Stimulated activated CD4-positive, alpha-beta T cell treated with anti-CD3 and anti-CD28 coated beads, Interleukin-1b, Interleukin-23, amount 100 ng/mL, for 1 hour (primary cell): ENCODE measurements at places on chromosomes 5 and 9.

GRCh38 chr9:69056191-69056815, 20.8 kb downstream of the FXN start:
- no peak for DNase-seq

- DNase-seq, result no peak
Observed at GRCh38 chr5:104170926-104171325, 608.3 kb upstream of the NUDT12 start.

DNA sequence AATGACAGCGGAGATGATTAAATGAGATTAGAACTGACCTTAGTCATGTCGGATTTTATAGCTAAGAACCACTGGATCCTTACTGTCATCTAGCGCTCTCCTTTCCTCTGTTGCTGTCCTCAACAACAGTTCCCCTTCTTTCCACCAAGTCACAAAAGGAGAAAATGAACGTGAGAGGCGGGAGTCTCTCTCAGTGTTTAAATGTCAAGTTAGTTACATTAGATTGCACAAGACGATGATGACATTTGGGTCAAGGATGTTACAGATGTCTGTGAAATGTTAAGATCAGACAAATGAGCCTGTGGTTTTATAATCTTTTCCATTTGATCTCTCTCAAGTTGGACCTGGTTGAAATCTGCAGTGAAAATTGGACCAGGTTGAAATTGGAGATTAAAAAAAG, 53.5 kb downstream of the FBXO38 start:
- no peak for DNase-seq

DNA sequence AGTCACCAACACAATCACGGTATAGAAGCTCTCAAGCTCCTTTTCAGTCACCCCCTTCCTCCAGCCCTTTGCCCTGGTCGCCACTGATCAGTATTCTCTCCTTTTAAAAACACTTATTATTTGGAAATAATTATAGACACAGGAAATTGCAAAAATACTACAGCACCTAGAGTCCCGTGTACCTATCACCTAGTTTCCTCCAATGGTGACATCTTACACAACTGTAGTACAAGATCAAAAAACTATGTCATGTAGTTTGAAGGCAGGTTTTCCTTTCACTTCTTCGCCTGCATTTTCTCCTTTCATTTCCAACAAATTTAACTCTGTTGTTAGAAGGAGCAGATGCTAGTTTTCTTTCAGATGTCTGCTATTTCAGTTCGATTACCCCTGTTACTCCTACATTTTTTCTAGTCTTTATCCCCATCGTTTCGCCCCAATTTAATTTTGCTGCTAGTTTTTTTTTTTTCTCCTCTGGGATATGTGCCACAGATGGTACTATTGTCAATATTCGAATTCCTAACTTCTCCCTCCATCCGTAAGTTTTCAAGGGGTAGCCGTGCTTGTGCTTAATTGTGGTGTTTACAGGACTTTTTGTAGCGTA, 612 bp upstream of the ATG10 start:
- DNase-seq, result no peak

- no peak for DNase-seq
Observed at GRCh38 chr5:80092486-80093107, 57.4 kb downstream of the THBS4 start.

DNA sequence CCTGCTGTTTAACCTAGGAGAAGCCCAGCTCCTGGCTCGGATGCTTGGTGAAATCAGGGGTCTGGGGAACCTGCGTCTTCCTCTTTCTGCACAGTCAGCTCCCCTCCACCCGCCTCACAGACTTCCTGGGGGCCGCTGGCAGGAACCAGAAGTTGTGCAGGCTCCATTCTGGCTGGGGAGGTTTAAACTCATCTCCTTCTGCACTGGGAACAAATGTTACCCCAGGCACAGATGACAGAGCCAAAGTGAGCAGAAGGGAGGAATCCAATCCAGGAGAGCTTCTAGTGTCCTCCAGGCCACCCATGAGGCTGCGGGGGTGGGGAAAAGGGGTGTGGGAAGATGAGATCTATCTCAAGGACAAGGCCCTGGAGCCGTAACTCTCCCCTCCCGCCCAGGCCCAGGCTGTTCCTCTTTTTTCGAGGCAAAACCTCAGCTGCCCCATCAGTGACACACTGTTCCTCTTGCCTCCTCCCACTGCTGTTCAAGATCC, 31.2 kb downstream of the KCNMB1 start:
- no peak for DNase-seq

DNA sequence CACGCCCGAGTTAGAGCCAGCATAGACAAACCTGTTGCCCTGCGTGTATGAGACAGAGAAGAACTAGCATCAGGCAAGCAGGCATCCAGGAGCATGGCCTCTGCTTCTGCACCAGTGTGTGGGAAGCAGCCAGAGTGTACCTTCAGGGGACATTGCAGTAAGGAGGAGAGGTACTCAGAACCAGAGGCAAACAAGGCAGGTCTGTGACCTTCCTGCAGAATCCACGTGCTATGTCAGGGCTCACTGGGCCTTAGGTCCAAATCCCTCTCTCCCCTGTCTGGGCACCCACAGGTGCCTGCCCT, 63.0 kb downstream of the SECISBP2 start:
- DNase-seq, result no peak

DNA sequence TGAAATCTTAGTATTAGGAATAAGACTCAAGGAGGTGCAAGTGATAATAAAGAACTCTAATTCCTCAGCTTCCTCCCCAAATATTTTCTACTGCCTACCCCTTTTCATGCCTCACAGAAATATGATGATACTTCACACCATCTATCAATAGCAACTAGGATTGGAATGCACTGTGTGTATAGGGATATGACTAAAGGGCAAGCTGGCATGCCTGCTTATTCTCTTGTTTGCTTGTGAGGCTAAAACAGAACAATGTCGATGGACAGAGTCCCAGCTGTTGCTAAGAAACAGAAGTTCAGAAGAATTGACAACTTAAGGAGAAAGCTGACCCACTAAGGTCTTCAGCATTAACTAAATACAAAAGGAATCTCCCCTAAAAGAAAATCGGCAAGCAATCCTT, 9.7 kb upstream of the CHD1 start:
- no peak for DNase-seq

GRCh38 chr9:15423231-15423985, 732 bp downstream of the SNAPC3 start:
- no peak for DNase-seq

- no peak for DNase-seq
Observed at GRCh38 chr5:151584057-151584937, 6.8 kb downstream of the FAT2 start.

DNA sequence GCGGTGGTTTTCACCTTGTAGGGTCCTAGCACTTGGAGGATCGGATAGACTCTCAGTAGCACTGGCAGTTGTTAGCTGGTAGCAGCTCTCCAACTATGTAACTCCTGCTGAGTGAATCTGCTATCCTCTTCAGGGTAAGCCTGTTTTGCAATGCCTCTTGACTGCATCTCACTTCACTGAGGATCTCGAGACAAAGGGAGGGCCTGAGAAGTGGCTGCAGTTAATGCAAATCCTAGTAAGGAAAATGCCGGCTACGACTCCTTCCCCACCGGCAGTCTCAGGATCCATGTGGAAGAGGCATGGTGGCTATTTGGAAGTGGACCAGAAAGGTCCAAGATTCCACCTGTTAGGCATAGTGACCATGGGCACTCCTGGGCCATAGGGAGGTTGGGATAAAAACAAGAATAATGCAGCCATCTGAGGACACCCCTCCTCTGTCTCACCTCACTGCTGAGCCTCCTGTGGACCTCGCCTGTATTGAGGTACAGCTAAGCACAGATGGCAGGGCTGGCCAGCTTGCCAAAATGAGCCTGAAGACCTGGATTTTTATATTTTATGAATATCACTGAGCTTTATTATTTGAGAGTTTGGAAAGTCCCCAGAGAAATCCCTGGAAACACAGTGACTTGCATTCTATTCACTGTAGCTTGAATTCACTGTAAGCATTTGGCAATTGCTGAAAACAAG, 146.0 kb downstream of the LIFR start:
- no peak for DNase-seq

GRCh38 chr5:150069672-150070627, 16.4 kb downstream of the CSF1R start:
- DNase-seq, result no peak

- DNase-seq, result no peak
Observed at GRCh38 chr9:16864649-16865434, 5.6 kb downstream of the BNC2 start.

DNA sequence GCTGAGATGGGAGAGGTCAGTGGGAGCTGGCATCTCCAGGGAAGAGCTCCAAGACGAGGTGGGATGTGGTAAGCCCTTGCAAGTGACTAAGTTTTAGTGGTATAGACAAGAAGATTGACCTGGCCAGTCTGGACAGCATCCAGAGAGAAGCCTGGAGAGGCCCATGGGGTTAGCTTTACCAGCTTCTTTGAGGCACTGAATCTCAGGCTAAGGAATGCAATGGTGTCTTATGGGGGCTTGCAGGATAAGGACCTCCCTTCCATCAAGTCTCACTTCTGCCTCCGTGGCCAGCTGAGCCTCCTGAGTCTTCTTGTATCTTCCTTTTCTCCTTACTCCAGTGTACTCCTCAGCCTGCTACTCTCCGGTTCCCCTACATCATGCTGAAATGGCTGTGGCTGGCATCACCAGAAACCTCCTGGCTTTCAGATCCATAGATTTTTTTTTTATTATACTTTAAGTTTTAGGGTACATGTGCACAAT, 56.5 kb upstream of the JADE2 start:
- DNase-seq, result no peak

- no peak for DNase-seq
Observed at GRCh38 chr5:113296676-113297075, 138.1 kb downstream of the TSSK1B start.

- no peak for DNase-seq
Observed at GRCh38 chr9:137141050-137141810, 2.3 kb downstream of the GRIN1 start.

- no peak for DNase-seq
Observed at GRCh38 chr5:32852976-32853375, 141.9 kb downstream of the NPR3 start.

- no peak for DNase-seq
Observed at GRCh38 chr5:78638423-78638822, 10.1 kb downstream of the LHFPL2 start.

DNA sequence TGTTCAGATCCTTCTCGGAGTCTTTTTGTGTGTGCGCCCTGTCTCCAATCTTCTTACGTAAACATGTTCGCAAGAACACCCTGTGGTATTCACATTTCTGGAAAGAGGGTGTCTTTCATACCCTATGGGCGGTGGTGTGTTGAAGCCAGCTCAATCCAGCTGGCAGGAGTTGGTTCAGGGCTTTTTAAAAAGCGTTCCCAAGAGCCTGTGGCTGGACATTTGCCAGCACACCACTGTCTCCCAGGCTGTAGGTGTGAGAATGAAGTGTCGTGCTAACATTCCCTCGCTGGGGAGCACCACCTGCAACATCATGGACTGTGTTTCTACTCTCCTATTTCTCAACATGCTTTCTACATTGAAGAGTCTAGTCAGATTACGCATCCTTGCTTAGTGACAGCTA, 51.7 kb downstream of the S1PR3 start:
- no peak for DNase-seq

DNA sequence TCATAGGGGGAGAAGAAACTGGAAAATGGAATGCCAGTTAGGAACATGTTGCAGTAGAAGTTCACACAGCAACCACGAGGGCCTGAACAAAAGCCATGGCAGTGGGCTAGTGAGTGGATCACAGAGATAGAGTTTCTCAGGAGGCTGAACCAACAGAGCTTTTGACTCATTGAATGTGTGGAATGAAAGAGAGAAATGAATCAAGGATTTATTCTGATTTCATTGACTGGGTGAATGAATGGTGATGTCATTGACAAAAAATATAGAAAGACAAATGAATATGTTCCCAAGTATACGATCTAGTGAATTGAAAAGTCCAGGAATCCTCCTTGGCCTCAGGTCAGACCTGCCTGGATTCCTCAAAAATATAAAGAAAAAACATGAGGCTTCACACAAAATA, 99.2 kb downstream of the ZNF462 start:
- DNase-seq, result no peak

GRCh38 chr5:180103487-180104167, 32.1 kb upstream of the RNF130 start:
- no peak for DNase-seq

GRCh38 chr5:161235569-161235968, 311.0 kb downstream of the GABRB2 start:
- no peak for DNase-seq

GRCh38 chr5:142183561-142183960, 75.0 kb downstream of the NDFIP1 start:
- DNase-seq, result no peak

- DNase-seq, result no peak
Observed at GRCh38 chr5:151737431-151737830, 21.0 kb downstream of the ATOX1 start.

- no peak for DNase-seq
Observed at GRCh38 chr5:157350939-157351801, 85.2 kb downstream of the CYFIP2 start.

GRCh38 chr5:174523311-174524071, 200.9 kb upstream of the MSX2 start:
- DNase-seq, result no peak

DNA sequence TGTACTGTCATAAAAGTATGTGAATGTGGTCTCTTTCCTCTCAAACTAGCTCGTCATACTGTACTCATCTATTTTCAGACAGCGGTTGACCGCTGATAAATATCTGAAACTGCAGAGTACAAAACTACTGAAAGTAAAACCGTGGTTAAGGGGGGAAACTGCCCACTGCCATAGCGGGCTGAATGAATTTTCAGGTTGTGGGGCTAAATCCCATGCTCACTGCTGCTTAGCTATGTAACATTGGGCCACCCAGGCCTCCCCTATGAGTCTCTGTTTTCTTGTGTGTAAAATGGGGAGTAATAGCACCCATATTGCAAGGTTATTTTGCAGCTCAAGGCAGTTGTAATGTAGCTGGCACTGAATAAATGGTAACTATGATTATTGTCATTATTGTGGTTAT, 82.3 kb downstream of the MSX2 start:
- no peak for DNase-seq

DNA sequence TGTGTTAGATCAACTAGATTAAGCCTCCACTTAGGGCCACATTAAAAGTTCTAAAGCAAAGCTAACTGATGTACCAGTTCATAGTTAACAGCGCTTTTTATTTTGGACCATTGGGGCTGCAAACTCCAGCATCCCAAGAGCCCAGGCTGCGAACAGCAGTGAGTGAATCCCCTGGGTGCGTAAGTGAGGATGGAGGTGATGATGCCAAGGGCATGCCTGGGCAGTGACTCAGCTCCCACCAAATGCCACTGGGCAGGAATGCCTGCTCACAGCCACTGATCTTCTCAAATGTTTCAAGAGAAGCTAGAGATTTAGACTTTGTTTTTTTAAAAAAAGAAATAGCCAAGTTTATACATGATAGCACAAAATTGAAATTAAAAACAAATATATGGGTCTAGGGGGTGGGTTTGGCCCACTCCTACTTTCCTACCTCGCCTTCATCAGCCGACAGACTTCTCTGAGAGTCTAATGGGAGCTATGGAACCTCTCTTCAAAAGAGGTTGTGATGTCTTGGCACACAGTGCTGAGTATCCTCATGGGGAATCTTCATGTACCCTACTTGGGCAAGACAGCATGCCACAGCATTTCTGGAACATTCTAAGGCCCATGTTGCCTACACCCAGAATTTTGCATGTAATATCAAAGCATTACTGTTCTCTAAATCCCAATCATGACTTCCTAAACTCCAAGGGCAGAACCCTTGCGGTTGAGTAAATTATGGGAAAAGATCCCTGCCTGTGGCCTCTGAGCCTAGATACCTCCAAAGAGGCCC, 398.1 kb downstream of the EBF1 start:
- no peak for DNase-seq
